ENCODE measurements at places on chromosomes 13 and 19.

DNA sequence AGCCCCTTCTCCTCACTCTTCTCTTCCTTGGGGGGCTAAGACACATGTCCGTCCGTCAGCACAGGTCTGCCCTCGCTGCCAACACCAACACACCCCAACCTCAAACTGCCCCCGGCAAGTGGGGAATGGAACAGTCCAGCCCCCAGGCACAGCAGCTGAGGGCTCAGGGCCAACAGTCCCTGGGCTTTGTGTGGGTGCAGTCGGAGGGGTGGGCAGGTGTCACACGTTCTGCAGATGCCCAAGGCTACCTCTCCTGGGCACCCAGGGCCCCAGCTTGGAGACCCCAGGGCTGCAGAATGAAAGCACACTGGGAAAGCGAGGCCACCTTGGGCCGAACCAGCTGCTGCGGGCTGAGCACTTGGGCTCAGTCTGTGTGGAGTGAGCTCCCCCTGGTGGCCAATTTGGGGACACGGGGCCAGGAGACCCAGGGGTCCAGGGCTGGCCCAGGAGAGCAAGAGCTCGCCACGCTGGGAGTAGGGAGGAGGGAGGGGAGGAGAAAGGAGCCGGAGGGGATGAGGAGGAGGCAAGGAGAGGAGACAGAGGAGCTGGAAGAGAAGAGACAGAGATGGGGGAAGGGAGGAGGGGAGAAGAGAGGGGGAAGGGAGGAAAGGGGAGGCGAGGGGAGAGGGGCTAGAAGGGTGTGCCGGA is 14.0 kb upstream of the ATP8B3 start:
- peaks cover 16% of the 10 kb centered on the region for H3K36me3 ChIP-seq
- no peaks in the 10 kb centered on the region for H3K27me3 ChIP-seq
- H3K4me1 ChIP-seq: peaks cover 4% of the 10 kb centered on the region
- H3K4me3 ChIP-seq: no peak overlapping the region
- no peak overlapping the region for H3K27ac ChIP-seq
- DNase-seq: peak; percentile 82

DNA sequence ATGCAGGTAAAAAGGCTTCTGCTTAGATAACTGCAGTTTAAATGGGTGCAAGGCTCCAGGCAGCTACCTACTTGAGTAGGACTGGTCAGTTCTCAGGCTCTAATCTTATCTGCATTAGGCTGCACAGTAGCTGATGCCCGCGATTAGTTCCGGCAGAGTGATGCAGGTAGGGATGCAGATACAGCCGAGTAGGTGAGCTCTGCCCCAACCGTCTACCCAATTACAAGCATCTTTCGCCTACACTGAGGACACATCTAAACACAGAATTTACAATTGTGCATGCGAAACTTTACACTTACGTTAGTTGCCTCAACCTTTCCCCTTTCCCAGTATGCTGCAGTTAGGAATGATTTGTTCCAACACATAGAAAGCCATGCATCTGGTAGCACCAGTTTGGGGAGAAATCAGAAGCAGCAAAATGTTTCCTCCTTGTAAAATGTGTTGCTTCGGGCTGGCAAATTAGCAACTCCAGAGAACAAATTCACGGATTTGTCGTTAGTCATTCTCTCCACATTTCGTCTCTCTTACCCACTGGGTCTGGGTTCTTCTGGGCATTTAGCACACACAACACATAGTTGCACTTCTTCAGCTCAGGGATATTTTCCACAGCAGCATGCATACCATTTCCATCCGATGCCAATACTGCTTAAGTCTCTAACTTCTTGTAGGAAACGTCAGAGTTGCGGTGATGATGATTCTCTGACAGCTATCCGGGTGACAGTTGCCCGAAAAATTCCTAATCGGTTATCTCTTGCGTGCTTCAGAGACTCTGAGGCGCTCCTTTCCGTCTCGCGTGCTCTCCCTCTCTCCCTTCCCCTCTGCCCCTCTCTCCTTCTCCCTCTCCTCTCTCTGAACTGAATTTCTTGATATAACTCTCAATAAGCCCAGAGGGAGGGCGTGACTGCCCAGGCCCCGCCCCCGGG is at the start of gene PCDH9:
PCDH9 (minus strand) TSS at position 856 of the 923 bp plus-strand sequence. CDS start 1,896 bp downstream, outside the sequence.
- no peak for DNase-seq
- peaks cover 16% of the 10 kb centered on the region for H3K27me3 ChIP-seq
- peaks cover 8% of the 10 kb centered on the region for H3K4me1 ChIP-seq

DNA sequence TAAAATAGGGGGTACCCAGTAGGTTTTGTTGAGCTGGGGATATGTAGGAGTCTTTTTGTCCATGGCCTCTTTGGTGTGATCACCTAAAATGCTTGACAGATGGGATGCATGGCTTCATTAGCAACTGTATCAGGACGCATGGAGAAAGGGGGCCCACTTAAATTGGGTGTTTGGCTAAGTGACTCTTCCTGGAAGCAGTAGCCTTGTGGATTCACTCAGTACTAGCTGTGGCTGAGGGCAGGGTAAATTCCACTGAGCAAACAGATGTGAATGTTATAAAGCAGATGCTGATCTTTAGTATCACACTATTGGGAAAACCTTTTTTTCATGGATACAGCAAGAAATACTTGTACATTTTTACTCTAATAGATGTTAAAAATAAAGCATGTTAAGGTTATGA is 140.0 kb downstream of the FGF14 start:
- no peak for DNase-seq
- H3K27me3 ChIP-seq: no peaks in the 10 kb centered on the region
- no peak overlapping the region for H3K27ac ChIP-seq
- H3K36me3 ChIP-seq: no peaks in the 10 kb centered on the region

DNA sequence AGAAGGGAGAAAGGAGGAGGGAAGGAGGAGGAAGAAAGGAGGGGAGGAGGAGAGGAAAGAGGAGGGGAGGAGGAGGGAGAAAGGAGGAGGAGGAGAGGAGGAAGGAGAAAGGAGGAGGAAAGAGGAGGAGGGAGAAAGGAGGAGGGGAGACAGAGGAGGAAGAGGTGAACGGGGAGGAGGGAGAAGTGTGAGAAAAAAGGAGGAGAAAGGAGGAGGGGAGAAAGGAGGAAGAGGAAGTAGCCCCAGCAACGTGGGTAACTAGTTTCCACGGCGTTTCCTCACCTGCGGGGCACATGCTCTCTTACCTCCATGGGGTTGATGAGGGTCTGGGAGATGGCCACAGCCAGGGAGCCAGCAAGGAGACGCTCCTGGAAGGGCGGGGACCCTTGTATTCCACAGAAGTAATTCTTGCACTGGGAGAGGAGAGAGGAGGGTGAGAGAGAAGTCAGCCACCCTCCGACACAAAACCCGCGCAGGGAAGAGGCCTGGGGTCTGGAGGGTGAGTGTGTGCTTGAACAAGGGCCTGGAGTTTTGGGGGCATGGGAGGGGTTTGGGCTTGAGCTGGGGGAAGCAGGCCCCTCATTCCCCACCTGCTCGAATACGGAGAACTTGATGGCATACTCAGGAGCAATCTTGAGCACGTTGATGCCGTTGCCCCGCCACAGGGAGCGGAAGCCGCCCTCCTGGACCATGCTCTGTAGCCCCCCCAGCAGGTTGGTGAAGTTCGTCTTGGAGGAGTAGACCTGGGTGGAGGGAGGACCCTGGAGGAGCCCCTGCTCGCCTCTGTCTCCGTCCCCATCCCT is 3.9 kb downstream of the SLC25A41 start:
- no peak for DNase-seq
- no peaks in the 10 kb centered on the region for H3K27me3 ChIP-seq

DNA sequence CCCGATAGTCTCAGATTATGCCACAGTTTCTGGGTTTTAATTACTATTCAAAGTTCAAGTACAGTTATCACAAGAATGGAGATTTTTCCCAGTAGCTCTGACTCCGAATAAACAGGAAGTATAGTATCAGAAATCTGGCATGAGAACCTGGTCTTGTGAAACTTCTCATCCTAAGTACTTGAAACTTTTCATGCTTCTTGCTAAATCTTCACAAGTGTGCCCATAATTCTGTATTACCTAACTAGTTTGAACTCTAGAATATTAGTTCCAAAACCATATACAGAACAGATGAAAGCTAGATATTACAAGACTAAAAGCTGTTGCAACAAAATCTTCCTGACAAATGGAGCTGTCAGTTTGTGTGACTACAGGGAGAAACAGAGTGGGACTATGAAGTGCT is 70.5 kb upstream of the CSNK1A1L start:
- H3K36me3 ChIP-seq: no peaks in the 10 kb centered on the region
- H3K27me3 ChIP-seq: no peaks in the 10 kb centered on the region
- no peak overlapping the region for H3K4me3 ChIP-seq

GRCh38 chr13:102610296-102610895 is 13.6 kb downstream of the TPP2 start:
- DNase-seq: no peak
- H3K36me3 ChIP-seq: peaks cover 67% of the 10 kb centered on the region
- H3K27me3 ChIP-seq: no peaks in the 10 kb centered on the region
- no peak overlapping the region for H3K4me3 ChIP-seq
- no peak overlapping the region for H3K27ac ChIP-seq

GRCh38 chr19:48565090-48565489 is 13.1 kb downstream of the SULT2B1 start:
- H3K27me3 ChIP-seq: peaks cover 3% of the 10 kb centered on the region
- no peak overlapping the region for H3K27ac ChIP-seq

DNA sequence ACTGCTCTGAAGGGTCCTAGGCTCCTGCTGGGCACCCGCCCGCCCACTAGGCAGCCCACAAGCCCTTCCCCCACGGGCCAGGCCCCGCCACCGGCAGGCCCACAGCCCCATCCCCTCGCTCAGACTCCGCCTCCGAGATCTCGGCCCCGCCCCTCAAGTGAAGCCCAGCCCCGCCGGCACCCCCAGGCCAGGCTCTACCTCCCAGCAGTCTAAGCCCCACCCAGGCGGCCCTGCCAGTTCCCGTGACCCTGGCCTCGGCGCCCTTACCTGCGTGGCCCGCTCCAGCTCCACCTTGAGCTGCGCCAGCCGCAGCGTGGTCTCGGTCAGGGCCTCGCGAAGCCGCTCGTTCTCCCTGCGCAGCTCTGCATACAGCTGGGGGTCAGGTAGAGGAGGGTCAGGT is 16.3 kb downstream of the EPS8L1 start:
- peaks cover 15% of the 10 kb centered on the region for H3K27me3 ChIP-seq
- H3K36me3 ChIP-seq: peaks cover 31% of the 10 kb centered on the region
- no peak overlapping the region for H3K4me3 ChIP-seq
- no peak for DNase-seq
- peaks cover 24% of the 10 kb centered on the region for H3K4me1 ChIP-seq

- H3K27ac ChIP-seq: no peak within 1 kb of the TSS
- no peaks in the 10 kb centered on the region for H3K4me1 ChIP-seq
- DNase-seq: peak; percentile 61
- H3K36me3 ChIP-seq: no peaks in the 10 kb centered on the region
- no peak within 1 kb of the TSS for H3K4me3 ChIP-seq
Measured at GRCh38 chr19:3224346-3225168, at the start of gene CELF5. TSS of gene CELF5 (plus strand) at chr19:3224661. CDS start at chr19:3224740, 79 bp downstream.

GRCh38 chr19:46529622-46530451 is 34.2 kb upstream of the PNMA8B start:
- H3K27ac ChIP-seq: peak overlapping the region; percentile 82
- peaks cover 38% of the 10 kb centered on the region for H3K4me1 ChIP-seq
- no peaks in the 10 kb centered on the region for H3K27me3 ChIP-seq
- peak overlapping the region; percentile 25 for H3K4me3 ChIP-seq

DNA sequence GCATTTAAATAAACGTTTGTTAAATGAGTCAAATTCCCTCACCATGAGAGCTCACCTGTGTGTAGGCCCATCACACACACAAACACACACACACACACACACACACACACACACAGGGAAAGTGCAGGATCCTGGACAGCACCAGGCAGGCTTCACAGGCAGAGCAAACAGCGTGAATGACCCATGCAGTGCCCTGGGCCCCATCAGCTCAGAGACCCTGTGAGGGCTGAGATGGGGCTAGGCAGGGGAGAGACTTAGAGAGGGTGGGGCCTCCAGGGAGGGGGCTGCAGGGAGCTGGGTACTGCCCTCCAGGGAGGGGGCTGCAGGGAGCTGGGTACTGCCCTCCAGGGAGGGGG is 8.5 kb upstream of the CEACAM5 start:
- peaks cover 7% of the 10 kb centered on the region for H3K27me3 ChIP-seq
- no peak overlapping the region for H3K27ac ChIP-seq
- DNase-seq: no peak
- H3K4me3 ChIP-seq: no peak overlapping the region
- H3K4me1 ChIP-seq: no peaks in the 10 kb centered on the region
- no peaks in the 10 kb centered on the region for H3K36me3 ChIP-seq

GRCh38 chr13:100826441-100826840 is 151.8 kb upstream of the TMTC4 start:
- H3K4me1 ChIP-seq: no peaks in the 10 kb centered on the region
- no peak overlapping the region for H3K27ac ChIP-seq
- H3K27me3 ChIP-seq: peaks cover 7% of the 10 kb centered on the region
- DNase-seq: no peak

GRCh38 chr19:4559569-4559968 is at the start of gene SEMA6B:
TSS of gene SEMA6B (minus strand) at chr19:4559684. CDS start at chr19:4558457, 1,227 bp downstream.
- DNase-seq: no peak
- peaks cover 6% of the 10 kb centered on the region for H3K4me1 ChIP-seq
- no peaks in the 10 kb centered on the region for H3K27me3 ChIP-seq
- no peak within 1 kb of the TSS for H3K4me3 ChIP-seq

- H3K27ac ChIP-seq: no peak overlapping the region
- peaks cover 22% of the 10 kb centered on the region for H3K27me3 ChIP-seq
Measured at GRCh38 chr13:113754691-113755090, 4.3 kb upstream of the TMEM255B start.

DNA sequence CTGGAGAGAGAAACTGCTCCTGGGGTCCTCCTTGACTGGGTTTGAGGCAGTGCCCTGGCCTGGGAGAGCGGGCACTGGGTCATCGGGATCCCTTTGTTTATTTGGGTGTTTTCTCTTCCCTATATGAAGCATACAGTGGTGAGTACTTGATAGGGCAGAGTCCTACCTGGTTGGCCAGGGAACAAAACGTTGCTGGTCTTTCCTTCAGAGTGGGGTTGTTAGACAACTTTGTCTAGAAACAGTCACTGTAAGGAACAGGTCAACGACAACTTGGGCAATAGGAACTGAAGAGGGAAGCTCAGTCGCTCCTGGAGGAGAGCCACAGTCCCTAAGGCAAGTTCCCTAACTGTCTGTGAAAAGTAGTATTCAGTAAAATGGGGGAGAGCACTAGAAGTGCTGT is 550 bp upstream of the OLFM4 start:
- H3K4me3 ChIP-seq: no peak overlapping the region
- no peaks in the 10 kb centered on the region for H3K27me3 ChIP-seq
- H3K4me1 ChIP-seq: no peaks in the 10 kb centered on the region
- H3K27ac ChIP-seq: no peak overlapping the region

- peaks cover 2% of the 10 kb centered on the region for H3K36me3 ChIP-seq
- peaks cover 4% of the 10 kb centered on the region for H3K4me1 ChIP-seq
- H3K27ac ChIP-seq: no peak overlapping the region
Measured at GRCh38 chr13:113950451-113951245, 23.2 kb downstream of the C13orf46 start.

GRCh38 chr13:43335764-43336163 is 312.4 kb downstream of the DNAJC15 start:
- H3K4me3 ChIP-seq: no peak overlapping the region
- DNase-seq: no peak
- H3K27ac ChIP-seq: no peak overlapping the region
- H3K27me3 ChIP-seq: peaks cover 3% of the 10 kb centered on the region
